ENCODE measurements at places on chromosomes 1 and 21.
A peak's percentile ranks its signal among the peaks of the same experiment; 100 is the strongest.

- DNase-seq, result no peak
Observed at GRCh38 chr1:37574834-37575480, 18.2 kb downstream of the DNALI1 start.

- peak; percentile 29 for DNase-seq
Observed at GRCh38 chr21:27269644-27270043, 302.8 kb upstream of the ADAMTS5 start.

- DNase-seq, result peak; percentile 95
Observed at GRCh38 chr1:23522244-23522982, 8.6 kb downstream of the E2F2 start.

- DNase-seq, result no peak
Observed at GRCh38 chr1:225520587-225521227, 92.9 kb upstream of the LBR start.

DNA sequence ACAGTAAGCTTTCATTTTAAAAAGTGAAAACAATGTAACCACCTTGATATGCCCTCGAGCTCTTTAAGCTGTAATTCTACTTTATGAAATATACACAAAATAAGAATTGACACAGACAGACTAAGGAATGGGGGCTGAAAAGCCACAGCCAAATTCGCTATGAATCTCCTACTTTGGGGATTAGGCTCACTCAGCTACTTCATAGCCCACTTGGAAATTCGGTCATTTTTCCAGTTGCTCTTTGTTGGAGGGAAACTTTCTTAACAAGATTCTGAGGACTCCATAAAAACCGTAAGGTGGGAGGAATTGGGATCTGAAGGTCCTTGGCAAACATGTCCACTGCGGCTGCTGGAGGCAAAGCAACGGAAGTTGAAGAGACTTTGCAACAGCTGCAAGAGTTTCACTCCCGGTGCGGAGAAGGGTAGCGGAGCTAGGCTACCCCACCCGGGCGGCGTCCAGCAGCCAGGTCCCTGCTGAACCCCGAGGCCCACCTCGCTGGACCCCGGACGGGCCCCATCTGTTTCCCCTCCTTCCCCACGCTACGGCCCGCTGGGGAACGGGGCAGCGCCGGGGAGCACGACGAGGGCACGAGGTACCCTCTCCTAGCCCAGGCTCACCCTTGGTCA lies 634 bp downstream of the MYCBP start:
- peak; percentile 33 for DNase-seq

DNA sequence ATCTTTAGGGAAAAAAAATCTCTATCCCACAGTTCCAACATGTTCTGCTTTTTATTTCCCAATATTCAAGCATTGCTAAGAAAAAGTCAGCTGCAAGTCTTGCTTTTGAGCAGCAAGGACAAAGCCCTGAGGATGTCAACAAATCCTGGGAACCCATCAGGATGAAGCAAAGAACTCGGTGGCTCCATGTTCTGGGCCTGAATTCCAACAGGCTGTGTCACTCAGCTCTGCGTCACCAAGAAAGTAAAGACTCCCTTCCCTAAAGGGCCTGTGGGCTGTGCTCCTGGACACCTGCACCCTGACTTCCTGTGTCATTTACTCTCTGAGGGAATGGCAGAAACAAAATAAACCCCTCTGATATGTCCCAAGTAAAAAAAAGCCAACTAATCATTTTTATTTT lies 95.5 kb downstream of the TIAM1 start:
- DNase-seq, result no peak

DNA sequence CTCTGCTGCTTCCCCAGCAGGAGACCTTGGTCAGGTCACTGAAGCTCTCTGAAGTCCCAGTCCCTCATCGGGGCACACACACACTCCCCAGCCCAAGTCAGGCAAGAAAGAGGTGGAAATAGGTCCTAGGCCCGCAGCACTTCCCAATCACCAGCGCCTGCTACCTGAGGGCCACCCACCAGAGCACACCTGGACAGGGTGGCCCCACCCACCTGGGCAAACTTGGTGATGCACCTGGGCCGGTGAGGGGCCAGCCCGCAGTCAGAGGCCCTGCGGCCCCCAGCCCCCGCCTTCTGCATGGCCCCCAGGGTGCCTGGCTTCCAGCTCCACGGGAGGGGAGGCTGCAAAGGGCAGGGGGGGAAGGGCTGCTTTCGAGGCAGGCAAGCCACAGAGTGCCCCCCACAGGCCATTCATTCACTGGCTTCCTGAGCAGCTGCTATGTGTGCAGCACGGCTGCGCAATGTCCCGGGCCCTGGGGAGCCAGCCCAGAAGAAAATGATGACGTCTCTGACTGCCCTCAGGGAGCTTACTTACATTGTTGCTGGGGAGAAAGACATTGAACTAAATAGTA lies 4.7 kb downstream of the SH2D5 start:
- DNase-seq, result no peak

DNA sequence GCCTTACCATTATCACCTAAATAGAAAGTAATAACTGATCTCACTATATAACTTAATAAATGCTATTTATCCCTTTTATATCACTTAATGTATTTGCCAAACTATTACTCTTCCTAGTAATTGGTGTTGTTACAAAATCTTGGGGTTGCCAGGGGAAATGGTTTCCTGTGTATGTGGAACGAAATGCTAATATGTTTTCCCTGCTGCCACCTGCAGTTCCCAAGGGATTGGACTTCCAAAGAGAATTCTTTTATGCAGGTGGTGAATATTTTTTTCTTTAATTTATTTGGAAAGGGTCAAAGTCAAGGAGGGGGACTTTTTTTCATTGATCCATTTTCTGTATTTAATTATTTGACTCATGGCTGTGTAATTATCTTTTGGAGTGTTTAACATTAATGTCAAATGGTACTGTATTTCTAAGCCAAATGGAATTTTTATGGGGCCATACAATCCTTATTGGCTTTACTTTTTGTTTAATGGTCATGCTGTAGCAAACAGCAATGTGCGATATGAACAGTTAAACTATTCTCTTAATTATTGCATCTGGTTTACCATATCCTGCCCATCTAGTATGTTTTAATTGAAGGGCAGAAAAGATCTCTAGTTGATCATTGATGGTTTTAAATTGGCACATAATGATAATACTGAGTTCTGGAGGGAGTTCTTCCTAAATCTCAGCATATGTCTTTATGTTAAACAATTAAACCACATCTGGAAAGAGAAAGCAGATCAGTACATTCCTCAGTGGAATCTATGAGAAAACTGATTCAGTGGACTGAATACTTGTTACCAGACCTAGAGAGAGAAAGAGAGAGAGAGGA lies 486.3 kb downstream of the TTLL7 start:
- DNase-seq, result no peak

GRCh38 chr1:204503122-204503912 lies 8.7 kb upstream of the PIK3C2B start:
- peak; percentile 65 for DNase-seq

DNA sequence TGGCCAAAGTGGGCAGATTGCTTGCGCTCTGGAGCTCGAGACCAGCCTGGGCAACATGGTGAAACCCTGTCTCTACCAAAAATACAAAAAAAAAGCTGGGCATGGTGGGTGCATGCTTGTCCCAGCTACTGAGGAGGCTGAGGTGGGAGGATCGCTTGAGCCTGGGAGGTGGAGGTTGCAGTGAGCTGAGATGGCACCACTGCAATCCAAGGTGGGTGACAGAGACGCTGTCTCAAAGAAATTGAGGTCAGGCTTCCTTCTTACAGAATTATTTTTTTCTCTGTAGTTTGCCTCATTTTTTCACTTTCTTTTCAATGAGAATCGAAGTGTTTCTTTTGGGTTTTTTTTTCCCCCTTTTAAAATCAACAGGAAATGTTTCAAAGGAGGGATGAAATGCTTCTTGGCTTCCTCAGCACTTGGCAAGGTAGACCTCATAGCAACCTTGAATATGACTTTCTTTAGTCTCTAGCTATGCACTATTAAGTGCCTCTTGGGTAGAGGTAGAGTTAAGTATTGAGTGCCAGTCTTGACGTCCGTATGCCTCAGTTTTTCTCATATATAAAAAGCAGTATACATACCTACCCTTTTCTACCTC lies 40.3 kb downstream of the MDM4 start:
- no peak for DNase-seq

Measured in inflammatory macrophage treated with lipopolysaccharide for 1 hour (primary cell).